ENCODE measurements at places on chromosomes 1 and 21.

DNA sequence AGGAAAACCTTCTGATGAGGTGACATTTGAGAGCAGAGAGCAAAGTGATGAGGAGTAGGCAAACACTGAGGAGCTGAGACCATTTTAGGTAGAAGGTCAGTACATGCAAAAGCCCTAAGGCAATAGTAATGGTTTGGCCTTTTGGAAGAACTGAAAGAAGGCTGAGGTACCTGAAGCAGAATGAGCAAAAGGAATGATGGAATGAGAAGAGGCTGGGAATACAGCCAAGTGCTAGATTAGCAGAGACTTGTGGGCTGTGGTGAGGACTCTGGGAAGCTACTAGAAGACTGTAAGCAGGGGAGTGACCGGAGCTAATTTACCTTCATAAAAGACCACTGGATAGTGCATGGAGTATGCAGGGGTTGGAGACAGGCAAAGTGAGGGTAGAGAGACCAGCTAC lies 77.9 kb downstream of the GFI1 start:
- no peak for DNase-seq

- no peak for DNase-seq
Observed at GRCh38 chr1:186236921-186237320, 138.1 kb downstream of the TPR start.

GRCh38 chr1:85570446-85571180 lies 9.9 kb upstream of the CCN1 start:
- DNase-seq = no peak

- DNase-seq = no peak
Observed at GRCh38 chr1:204927673-204928641, 57.3 kb downstream of the NFASC start.

DNA sequence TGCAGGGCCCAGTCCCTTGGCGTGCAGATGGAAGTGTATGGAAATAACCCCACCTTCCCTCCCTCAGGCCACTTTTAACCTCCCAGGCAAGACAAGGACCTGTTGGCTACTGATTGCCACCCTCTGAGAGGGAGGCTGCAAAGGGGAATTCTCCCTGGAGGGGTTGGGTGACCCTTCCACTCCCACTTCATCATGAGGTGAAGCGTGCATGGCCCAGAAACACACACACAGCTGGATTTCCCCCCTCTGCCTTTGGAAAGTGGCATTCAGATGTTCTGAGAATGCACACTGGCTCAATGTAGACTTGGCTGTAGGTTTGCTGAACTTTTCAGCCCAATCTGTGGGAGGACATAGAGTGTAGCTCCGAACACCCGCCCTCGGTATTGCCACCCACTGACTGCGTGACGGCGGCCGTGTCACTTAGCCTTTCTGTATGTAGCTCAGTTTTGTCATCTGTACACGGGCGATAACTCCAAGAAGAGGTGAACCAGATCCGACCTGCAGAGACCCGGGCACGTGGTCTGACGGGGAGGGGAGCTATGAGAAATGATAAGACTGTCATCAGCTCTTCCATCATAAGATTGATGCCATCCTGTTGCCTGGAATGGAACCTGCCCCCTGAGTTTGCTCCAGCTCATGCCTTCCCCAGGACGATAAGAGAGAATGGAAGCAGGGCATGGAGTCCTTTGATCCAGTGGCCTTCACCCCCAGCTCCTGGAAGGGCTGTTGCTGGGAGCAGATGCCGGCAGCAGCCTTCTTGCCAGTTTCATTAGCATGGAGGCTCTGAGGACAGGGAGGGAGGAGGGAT lies 19.3 kb downstream of the MIIP start:
- no peak for DNase-seq

DNA sequence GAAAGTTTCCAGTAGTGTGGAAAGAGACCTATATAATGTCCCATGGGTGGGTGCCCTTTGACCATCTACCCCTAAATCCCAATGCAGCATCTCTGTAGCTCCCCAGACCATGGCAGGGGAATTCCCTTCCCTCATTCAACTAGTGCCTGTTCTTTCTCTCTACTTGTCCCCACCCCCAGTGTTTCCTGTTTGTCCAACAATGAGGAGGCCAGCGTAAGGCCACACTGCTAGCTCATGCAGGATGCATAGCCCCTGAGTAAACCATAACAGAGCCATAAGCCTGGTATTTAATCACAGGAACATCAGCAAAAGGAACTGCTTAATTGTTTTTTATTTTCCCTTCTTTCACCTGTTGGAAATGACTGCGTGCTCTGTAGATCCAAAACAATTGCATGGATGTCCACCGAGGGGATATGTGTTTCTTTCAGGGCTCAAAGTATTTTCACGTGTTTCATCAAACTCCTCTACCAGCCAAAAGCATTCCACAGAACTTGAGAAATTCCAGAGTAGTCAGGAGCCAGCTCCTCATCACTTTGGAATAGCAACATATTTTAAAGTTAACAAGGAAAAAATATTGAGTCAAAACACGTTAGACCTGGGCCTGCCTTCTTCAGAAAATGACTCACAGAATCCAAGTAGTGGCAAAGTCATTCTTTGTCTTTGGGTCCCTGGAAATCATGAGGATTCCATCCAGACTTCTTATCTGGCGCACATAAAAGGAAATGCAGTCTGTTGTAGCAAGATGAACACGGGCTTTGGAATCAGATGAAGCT lies 162.5 kb upstream of the SGIP1 start:
- DNase-seq = no peak

DNA sequence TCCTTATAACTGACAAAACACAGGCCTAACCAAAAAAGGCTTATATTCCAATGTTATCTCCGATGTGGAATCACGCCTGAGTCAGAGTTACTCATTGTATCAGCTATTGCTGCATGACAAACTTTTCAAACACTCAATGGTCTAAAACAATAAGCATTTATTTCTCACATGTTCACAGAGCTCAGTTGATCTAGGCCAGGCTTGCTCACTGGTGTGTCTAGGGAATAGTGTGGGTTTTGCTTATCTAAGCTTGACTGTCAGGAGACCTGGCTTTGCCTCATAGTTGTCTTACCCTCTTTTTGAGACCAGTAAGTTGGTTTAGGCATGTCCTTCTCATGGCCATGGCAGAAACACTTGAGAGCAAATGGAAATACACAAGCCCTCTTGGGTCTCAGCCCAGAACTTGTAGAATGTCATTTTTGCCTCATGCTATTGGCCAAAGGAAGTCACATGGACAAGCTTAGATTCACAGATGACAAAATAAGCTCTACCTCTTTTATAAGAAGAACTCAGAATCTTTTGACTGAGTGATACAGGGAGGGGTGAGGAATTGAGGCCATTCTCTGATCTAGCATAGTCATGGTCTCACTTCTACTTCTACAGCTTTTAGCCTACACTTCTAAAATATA lies 130.8 kb downstream of the HMCN1 start:
- no peak for DNase-seq
